Omental fat pad (tissue), 4 donors: ENCODE measurements at places on chromosomes 4 and X. TPM values are rescaled to one million over a fixed set of nuclear protein-coding genes. Genes with fewer than 3 reads are reported as not detected.
A peak's percentile ranks its signal among the peaks of the same experiment; 100 is the strongest.

- DNase-seq = no peak
Measured at GRCh38 chrX:13748486-13748885, 13.9 kb downstream of the OFD1 start.

- no peak for DNase-seq
Measured at GRCh38 chr4:25065431-25065858, 34.7 kb upstream of the LGI2 start.

GRCh38 chr4:139028191-139028661 lies 12.6 kb downstream of the NOCT start:
- DNase-seq = no peak

DNA sequence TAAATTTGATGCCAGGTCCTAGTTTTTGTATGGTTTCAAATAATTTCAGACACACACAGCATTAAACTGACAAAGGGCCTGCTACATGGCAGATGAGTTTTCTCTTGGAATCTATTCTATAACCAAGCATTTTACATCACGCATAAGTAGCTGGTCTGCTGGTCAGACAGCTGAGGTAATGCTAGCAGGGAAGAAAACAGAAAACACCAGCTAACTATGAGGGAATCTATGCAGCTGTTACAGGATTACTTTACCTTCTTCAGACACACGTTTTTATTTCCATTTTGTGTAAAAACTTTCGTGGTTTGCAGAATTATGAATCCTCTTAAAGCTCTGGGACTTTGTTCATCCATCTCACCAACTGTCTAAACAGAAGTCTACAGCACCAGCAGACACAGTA lies 42.0 kb downstream of the MFAP3L start:
- DNase-seq = no peak

DNA sequence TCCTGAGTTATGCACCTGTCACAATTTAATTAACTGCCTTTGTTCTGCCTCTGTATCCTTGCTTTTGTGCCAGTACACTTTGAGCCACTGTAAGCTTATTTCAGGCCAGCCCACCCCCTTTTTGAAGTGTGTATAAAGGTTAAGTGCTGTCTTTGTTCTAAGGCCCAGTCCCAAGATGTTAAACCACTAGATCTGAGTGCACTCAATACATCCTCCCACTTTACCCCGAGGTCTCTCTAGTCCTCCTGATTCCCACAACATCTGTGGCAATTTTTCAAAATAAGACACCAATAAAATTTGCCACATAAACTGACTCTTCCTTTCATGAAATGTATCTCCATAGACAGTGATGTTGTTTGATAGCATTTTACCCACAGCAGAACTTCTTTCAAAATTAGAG lies 124.1 kb upstream of the SPIN4 start:
- DNase-seq = no peak

GRCh38 chr4:98411731-98412130 lies 150.5 kb downstream of the RAP1GDS1 start:
- DNase-seq = no peak

- DNase-seq = no peak
Measured at GRCh38 chrX:148540671-148541583, 40.5 kb downstream of the AFF2 start.

DNA sequence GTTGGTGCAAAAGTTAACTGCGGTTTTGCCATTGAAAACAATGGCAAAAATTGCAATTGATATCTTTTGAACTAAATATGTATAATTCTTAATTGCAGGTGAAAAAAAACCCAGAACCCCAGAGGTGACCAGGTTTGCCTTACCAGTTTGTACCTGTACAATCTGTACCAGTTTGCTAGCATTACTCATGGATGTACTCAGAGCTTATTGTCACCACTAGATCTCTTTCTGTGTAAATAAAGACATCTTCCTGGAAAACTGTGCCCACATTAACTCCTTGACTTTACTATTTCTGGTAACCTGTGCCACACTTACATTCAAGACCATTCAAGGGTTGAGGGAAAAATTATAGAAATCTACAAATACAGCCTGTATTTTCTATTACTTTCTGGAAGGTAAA lies 139.7 kb downstream of the ELOVL6 start:
- no peak for DNase-seq

- DNase-seq = peak; percentile 59
Measured at GRCh38 chr4:52861879-52862616, at the start of gene RASL11B. Gene RASL11B (plus strand): TSS chr4:52862317. CDS start chr4:52862508, 191 bp downstream.

DNA sequence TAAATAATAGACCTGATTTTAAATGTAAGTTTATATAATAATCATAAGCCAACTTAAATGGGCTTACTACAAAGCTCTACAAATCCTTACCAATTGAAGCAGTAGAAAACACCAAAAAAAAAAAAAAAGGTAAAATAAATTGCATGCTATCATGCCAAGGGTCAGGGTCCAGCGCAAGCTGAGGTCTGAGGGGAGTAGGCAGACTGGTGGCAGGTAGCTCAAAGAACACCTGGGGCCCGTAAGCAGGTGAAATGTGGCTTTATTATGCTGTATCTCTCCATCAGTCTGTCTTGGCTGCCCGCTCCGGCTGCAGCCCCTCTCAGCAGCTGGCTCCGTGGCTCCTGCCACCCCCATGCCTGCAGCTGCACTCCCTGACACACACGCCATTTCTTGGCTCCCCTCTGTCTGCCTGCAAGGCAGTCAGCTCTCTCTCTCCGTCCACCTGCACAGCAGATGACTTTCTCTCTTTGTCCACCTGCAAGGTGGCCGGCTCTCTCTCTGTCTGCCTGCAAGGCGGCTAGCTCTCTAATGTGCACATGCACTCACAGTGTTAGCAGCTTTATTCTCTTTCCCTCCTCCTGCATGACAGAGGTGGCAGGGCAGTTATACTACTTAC lies 209.4 kb upstream of the UGT8 start:
- DNase-seq = no peak

- no peak for DNase-seq
Measured at GRCh38 chrX:73847100-73847499, 284.1 kb downstream of the CHIC1 start.

DNA sequence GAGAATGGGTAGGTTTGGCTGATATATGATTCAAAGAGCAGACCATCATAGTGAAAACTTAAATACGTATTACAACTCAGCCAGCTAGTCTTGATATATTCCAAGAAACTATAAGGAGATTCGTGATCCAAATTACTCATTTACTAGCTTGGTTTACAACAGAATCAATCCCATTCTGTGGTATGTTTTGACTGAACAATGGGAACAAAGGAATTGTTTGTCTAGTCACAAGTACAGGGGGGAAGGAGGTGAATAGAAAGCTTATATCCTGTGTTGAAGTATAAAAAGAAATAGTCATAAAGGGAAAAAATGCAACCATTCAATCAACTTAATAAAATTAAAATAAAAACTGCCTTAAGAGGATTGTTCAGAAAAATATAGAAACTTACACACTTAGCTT lies 17.0 kb downstream of the C4orf54 start:
- no peak for DNase-seq

DNA sequence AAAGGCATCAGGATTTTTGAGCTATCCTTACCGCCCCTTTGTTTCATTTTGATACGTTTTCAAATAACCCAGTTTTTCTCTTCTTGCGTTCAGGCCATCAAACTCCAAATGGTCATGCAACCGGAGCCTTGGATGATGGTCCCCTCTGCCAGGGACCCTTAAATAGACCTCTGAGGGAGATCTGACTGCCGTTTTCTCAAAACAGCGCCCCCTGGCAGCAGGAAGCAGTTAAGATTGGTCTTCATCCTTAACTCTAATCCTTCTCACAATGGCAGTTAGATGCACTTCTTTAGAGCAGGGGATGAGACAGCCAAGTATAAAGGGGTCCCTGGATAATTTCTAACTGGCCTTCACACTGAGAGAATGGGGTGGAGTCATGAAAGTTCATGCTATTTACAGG lies 525.0 kb upstream of the SPANXN1 start:
- DNase-seq = no peak

- no peak for DNase-seq
Measured at GRCh38 chr4:154566639-154567204, 3.9 kb downstream of the FGB start.

- DNase-seq = no peak
Measured at GRCh38 chr4:67103001-67103747, 442.1 kb downstream of the CENPC start.

DNA sequence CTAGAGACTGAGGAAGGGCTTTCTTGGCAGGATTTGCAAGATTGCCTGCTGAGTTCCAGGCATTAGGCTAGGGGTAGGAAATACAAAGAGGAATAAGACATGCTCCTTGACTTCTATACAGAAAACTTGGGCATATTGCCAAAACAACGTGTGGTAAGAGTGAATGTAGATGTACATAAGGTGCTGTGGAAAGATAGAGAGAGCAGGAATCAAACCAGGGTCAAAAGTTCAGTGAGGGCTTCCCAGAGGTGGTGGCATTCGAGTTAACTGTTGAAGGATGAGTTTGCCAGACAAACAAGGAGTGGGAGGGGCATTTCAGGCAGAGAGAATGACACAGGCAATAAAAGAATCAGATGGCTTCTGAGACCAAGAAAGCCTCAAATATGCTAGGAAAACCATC lies 187.9 kb downstream of the KDR start:
- DNase-seq = no peak

WDFY3 gene
- total RNA-seq = 77.9 TPM

SEPSECS gene
- total RNA-seq = 4.7 TPM

SLC25A53 gene
- total RNA-seq = 12.9 TPM

USP17L21 gene
- not detected for total RNA-seq

TRIM2 gene
- 27.5 TPM for total RNA-seq

ASMT gene
- total RNA-seq = 0.56 TPM

SYTL5 gene
- total RNA-seq = not detected

MAML3 gene
- 12.0 TPM for total RNA-seq

FOXP3 gene
- total RNA-seq = not detected

ARHGAP36 gene
- total RNA-seq = not detected

MXRA5 gene
- 0.75 TPM for total RNA-seq
